NCI-H2081 treated with DMSO at 0.1 percent for 48 hours (cell line): ENCODE measurements at places on chromosomes 1 and 21.

- DNase-seq = no peak
These were observed 3.7 kb upstream of the LRP8 start for GRCh38 chr1:53331446-53332185.

GRCh38 chr1:193762236-193762635 is 575.8 kb upstream of the B3GALT2 start:
- DNase-seq = no peak

DNA sequence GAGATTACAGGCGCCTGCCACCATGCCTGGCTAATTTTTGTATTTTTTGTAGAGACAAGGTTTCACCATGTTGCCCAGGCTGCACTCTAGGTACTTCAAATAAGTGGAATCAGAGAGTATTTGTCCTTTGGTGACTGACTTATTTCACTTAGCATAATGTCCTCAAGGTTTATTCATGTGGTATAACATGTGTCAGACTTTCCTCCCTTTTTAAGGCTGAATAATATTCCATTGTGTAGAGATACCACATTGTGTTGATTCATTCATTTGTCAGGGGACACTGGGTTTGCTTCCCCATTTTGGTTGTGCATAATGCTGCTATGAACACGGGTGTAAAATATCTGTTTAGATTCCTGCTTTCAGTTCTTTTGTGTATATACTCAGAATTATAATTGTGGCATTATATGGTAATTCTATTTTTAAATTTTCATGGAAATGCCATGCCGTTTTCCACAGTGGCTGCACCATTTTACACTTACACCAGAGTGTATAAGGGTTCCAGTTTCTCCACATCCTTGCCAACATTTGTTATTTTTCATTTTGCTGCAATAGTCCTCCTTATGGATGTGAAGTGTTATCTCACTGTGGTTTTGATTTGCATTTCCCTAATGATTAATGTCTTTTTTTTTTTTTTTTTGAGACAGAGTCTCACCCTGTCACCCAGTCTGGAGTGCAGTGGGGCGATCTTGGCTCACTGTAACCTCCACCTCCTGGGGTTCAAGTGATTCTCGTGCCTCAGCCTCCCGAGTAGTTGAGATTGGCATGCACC is 35.1 kb downstream of the IL6R start:
- no peak for DNase-seq

GRCh38 chr1:30321246-30321910 is 402.0 kb downstream of the MATN1 start:
- DNase-seq = no peak

- DNase-seq = no peak
These were observed 333 bp upstream of the CHAF1B start for GRCh38 chr21:36384885-36385232.

DNA sequence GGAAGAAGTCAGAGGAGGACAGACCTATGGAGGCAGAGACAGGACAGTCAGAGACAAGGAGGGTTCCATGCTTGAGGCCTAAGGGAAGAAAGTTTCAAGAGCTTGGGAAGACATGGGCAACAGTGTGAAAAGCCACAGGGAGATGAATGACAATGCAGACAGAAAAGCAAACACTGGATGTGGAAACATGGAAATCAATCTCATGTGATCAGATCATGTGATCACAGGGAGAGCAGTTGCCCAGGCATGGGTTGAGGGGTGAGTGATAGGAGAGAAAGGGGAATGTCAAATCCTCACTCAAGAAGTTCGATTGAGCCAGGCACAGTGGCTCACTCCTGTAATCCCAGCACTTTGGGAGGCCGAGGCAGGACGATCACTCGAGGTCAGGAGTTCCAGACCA is 17.2 kb downstream of the PTAFR start:
- no peak for DNase-seq

GRCh38 chr21:26752849-26753248 is 92.4 kb downstream of the ADAMTS1 start:
- DNase-seq = no peak

DNA sequence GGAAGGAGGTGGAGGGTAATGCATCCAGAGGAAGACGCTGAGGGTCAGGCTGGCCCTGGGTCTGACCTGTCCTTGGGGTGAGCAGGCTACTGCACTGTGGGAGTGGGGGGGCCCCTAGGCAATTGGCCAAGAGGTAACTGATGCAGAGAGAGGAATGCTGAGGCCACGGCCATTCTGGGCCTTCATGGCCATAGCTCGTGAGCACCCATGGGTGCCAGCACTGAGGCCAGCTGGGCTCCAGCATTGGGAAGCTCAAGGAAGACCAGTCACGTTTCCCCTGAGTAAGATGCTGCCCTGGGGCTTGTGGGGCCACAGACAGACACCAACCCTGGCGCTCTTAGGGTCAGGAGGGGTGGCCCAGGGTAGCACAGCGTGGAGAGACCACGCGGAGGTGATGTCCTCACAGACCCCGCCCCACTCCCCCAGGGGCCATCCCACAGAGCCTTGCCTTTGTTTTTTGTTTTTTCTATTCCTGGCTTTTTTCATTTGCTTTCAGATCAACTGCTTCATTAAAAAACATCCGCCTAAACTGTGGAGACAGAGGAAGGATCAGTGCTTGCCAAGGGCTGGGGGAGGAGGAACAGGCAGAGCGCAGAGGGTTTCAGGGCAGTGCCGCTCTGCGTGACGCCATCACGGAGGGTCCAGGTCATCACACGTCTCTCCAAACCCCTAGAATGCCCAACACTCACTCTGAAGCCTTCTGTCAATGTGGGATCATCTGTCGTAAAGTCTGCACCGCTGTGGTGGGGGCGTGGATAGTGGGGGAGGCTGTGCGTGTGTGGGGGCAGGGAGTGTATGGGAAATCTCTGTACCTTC is 61.1 kb downstream of the SIK1 start:
- no peak for DNase-seq

DNA sequence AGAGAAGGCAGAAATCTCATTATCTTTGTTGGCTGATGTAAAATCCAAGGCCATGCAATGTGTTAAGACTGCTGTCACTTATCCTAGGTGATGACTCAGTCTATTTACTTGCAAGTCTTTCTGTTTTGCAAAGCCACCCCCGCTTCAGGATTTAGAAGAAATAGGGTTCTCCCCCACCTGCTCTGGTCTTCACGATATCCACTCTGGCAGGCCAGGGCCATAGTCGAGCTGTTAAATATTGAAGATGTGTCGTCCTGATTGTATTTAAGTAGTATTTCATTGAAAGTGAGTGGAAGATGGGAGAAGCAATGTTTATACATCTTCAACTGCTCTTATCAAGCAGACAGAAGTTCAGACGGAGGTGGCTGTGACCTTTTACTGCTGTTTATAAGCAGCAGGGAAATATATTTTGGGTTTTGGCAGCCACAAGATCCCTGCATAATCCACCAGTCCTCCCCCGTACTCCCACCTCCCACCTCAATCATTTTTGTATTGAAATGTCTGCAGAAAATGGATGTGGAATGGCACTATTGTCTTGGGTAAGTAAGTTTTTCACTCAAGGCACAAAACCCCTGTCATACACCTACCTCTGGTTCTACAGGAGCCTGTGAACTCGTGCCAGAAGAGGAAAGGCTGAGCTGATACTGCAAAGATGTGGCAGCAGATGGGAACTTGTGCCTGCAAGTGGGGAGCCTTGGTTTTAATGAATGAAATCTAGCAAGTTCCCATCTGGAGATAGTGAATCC is 117.4 kb downstream of the MRPS6 start:
- DNase-seq = no peak

DNA sequence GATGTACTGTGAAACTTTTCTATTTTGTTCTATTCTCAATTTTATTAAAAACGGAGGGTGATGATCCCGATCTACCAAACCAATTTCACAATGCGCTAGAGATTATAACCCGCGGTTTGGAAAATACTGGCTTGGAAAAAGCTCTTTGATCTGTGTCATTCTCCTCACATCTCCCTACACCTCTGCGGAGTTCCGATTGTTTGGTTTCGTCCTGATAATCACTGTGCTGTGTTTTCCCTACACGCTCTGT is 536 bp upstream of the ABCD3 start:
- DNase-seq = no peak

DNA sequence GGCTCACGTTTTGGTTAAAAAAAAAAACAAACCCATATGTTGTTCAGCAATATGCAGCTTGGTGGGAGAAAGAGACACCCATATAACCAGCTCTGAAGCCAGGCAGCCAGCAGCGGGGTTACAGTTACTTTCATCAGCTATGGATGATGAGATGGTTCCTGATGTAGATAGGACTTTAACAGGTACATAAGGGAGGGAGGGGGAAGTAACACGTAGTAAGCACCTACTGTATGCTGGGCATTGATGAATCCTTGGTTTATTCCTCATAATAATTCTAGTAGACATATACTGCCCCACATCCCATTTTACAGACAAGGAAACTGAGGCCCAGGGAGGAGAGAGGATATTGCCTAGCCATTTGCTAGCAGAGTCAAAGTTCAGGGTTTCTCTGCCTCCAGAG is 2.0 kb downstream of the SLC1A7 start:
- DNase-seq = no peak

DNA sequence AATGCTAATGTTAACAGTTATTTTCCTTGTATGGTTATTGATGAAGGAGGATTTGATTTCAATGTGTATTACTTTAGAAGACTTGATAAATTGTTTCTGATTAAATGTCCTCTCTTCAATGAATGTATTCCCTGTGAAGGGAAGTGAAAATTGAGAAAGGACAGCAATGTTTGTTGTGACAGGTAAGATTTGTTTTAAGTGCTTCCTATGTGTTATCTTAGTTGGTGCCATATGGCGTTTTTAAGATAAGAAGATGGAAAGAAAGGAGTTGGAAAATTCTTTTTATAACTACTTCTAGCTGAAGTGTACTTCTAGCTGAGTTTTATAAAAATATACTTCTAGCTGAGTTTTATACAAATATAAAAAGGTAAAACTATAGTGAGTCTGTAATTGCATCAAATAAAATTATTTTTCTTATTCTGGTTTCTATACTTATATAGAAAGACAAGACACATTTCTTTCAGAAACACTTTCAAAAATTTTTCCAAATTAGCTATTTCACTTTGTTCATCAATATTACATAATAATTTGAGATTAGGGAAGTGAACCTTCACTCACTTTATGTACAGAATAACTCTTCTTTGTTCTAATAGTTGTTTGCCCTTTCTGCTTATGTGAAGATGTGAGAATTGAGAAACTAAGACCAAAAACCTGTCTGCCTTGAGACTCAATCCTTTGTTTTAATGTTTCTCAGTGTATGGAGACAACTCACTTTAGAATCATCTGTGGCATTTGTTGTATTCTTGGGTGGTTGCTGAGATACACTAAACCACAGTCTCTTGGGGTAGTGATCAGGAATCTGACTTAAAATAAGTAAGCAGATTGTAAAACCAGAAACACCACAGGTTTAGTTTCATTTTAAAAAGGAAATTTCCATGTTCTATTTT is 382.9 kb upstream of the B3GALT2 start:
- no peak for DNase-seq

GRCh38 chr1:184025242-184025675 is 12.3 kb downstream of the COLGALT2 start:
- no peak for DNase-seq

GRCh38 chr1:232805269-232806185 is at the start of gene MAP10:
Gene MAP10 (plus strand): TSS chr1:232805416. CDS start chr1:232805450, 34 bp downstream.
- peak; percentile 33 for DNase-seq

- no peak for DNase-seq
These were observed 35.0 kb downstream of the OVGP1 start for GRCh38 chr1:111392460-111392945.

DNA sequence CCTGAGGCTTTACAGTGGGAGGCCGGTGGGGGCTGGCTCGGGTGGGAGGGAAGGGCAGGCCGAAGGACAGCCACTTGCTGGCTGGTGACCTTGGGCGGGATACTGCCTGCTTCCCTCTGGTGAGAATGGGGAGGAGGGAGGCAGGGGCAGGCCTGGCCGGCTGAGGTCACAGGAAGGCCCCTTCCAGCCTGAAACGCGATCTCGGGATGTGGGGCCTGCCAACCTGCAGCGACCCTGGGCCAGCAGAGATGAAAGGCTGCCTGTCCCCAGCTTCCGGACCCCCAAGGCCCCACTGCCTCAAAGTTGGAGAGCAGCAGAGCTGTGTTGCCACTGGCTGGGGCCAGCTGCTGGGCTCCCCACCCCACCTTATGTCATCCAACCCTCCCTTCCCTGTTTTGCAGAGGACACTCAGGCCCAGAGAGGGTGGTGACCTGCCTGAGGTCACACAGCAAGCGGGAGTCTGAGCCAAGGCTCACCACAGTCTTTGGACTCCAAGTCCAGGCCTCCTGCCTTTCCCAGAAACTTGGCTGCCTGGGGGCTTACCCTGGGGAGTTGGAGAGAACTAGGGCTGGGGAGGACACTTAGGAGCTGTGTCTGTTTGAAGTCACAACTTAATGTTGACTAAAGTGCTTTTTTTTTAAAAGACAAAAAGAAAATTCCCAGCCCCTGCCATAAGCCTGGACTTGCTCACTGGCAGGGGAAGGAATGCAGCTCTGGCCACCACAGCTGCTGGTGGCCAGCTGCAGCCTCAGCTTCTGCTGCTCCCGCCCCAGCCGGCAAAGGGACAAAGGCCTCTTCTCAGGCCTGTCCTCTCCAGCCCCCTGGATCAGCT is 14.8 kb upstream of the WASF2 start:
- no peak for DNase-seq

DNA sequence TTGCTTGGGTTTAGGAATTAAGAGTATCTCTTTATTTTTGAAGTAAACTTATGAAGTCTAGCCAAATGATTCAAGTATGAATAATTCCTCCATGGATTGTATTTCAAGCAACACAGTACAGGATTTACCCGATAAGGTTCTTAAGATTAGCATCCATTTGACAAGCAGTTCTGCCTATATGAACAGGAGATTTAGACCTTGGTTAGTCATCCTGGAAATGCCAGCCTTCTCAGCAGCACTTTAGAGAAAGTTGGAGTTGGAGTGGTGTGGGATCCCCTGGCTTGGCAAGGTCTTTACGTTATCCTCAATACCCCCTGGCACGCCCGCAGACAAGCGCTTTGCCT is 1.6 kb downstream of the BCAR3 start:
- DNase-seq = no peak

- no peak for DNase-seq
These were observed 28.4 kb downstream of the DMBX1 start for GRCh38 chr1:46517932-46518498.
